ENCODE measurements at places on chromosomes 7 and 10.
A peak's percentile ranks its signal among the peaks of the same experiment; 100 is the strongest.

- DNase-seq = no peak
These were observed 128.4 kb downstream of the PAXIP1 start for GRCh38 chr7:154874409-154875113.

- no peak for DNase-seq
These were observed 66.6 kb upstream of the IGFBP3 start for GRCh38 chr7:45987521-45988290.

DNA sequence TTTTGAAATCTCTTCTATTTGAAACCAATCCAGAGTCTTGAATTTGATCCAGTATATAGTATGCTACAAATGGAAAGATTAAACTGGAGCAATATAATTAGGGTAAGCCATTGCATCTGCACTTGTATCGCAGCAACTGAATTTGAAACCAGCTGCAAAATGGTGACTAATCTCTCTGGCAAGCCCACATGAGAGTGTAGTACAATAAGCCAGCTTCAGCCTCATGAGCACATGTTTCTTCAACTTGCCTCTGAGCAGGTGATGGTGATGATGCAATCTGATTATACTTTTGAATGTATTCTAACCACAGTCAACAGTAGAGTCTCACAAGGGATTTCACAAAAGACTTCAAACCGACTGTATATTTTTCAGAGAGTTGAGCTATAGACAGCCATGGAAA is 829 bp upstream of the RPA3 start:
- peak; percentile 58 for DNase-seq

- no peak for DNase-seq
These were observed 558.4 kb downstream of the SDK1 start for GRCh38 chr7:3859431-3859830.

GRCh38 chr7:140441519-140441918 is 37.7 kb downstream of the RAB19 start:
- DNase-seq = no peak

- DNase-seq = no peak
These were observed 676.4 kb upstream of the NRP1 start for GRCh38 chr10:34010891-34011290.

DNA sequence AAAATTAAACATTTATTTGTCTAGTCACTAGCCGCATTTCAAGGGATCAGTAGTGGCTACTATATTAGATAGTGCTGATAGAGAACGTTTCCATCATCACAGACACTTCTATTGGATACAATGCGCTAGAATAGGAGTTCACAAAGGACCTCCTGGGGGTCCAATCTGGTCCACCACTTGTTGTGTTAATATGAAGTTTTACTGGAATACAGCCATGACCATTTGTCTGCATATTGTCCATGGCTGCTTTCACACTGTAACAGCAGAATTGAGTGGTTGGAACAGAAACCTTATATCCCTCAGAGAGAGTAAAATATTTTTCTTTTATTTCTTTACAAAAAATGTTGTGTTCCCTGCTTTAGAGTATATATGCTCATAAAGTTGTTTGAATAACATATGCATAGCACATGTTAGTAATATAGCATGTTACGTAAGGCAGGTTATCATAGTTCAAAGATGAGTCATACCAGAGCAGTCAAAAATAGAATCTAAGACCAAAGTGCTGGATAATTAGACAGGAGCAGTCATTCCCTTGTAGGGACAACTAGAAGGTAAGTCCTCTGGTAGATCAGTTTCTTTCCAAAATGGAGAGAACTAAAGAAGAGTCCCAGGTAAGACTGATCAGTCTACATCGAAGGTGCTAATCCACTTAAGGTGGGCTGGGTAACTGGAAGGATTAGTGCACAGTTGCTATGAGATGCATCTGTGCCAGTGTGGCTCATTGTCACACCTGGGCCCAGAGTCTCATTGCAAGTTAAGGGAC is 14.9 kb downstream of the BZW2 start:
- peak; percentile 60 for DNase-seq

DNA sequence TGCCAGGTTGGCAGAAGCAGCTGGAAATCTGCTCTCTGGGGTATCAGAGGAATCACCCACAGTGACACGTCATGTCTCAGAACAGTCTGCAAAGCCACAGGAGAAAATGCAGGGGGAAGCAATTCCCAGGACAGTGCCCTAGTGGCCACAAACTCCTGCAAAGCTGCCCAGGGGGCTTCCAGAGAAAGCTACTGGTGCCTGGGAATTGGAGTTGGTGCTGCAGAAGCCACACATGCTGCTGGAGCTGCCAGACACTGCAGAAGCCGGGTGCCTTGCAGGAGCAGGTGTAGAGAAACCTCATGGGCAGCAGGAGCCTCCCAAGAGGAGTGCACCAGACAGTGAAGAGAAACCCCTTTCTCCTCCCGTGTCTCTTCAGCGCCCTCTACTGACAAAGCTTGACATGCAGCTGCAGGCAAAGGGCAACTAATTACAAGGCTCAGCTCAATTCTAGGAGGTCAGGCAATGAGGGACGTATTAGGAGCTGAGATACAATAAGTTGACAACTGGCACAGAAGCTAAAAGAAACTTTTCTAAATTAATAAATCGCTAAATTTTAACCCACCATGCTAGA is 30.2 kb upstream of the NUB1 start:
- peak; percentile 32 for DNase-seq

DNA sequence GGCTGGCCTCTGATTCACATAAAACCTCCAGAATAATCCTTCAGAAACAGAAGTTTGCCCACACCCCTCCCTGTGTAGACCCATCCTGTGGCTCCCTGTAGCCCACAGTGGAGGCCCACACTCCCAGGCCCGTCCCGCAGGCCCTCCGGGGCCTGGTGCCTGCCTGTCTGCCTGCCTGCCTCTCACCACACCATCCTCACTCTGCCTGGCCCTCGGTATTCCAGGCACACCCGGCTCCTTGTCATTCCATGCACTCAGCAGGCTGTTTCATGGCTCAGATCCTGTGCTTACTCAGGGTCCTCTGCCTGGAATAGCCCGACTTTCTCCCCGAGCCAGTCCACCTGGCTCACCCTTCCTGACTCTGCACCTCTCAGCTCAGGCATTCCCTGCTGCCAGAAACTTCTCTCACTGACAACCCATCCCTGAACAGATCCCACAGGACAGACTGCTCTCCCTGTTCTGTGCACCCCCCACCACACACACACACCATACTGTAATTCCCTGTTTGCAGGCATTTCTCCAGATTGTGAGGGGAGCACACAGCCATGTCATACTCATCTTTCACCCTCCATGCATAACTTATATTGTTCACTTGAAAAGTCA is 498.0 kb upstream of the ZMIZ1 start:
- DNase-seq = no peak

- DNase-seq = no peak
These were observed 51.5 kb downstream of the PIP4K2A start for GRCh38 chr10:22662733-22663330.

DNA sequence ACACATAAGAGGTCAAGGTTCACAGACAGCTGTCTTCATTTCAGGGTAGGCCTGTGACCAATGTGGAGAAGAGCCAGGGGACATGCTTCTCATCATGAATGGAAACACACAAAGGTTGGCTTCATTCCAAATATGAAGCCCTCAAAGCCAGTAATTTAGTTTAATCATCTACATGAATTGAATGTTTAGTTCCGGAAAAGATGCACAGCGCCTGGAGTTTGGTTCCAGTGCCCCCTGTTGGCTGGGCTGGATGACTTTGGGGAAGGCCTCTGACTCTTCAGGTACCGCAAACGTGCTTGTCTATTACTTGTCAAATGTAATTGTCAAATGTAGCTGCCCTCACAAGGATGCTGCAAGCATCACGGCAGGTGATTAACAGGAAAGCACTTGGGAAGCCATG is 130.7 kb downstream of the ADRA2A start:
- DNase-seq = peak; percentile 27

- no peak for DNase-seq
These were observed 235.1 kb downstream of the SEMA3E start for GRCh38 chr7:83413831-83414230.

DNA sequence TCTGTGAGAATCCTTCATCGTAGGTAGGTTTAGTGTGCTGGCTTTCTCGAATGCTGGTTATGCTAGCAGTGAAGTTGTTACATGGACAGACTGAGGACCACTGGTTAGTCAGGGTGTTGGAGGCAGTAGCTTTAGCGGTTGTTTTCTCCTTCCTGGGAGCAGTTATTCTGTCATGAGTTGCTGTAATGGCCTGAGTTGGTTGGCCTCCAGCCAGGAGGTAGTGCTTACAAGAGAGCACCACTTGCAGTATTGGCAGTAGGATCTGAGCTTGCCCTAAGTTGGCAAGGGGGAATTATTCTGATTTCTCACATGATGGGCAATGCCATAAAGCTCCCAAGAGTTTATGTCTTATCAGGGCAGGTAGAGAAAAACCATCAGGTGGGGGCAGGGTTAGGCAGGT is 58.0 kb downstream of the IPMK start:
- no peak for DNase-seq

GRCh38 chr10:4768416-4768815 is 57.6 kb upstream of the AKR1E2 start:
- no peak for DNase-seq

GRCh38 chr10:80351220-80351619 is 5.3 kb downstream of the DYDC1 start:
- DNase-seq = peak; percentile 21

GRCh38 chr7:120856621-120857352 is 1.2 kb downstream of the TSPAN12 start:
- DNase-seq = peak; percentile 7

- no peak for DNase-seq
These were observed 439 bp downstream of the IQUB start for GRCh38 chr7:123533929-123534382.
